ENCODE measurements at places on chromosomes 16 and 17.

DNA sequence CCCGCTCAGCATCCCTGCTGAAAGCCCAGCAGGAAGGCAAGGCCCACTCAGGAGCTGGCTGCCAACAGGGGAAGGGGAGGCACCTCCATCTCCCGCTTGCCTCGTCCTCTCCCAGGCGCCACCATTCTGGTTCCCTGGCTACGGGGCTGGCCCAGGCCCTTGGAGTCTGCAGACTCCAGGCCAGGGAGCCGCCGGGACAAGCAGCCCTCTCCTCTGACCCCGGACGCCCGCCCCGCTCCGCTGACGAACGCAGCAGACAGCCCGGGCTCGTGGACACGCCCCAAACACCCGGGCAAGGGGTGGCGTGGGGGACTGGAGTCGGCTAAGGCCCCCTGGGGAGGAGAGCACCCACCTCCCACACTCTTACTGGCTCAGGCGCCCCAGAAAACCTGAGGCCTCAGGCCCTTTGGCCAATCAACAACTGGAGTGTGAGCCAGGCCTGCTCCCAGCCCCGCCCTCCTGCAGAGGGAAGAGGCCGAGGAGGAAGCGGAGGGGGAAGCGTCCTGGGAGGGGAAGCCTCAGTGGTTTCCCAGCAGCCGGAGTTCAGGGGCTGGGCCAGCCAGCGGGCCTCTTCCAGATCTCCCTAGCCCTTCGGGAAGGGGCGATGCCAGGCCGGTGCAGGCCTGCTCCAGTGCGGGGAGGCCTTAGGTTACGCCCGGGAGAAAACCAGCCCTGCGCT lies 4.2 kb downstream of the MNT start:
- peak; percentile 86 for DNase-seq

GRCh38 chr16:74449470-74449869 lies 28.2 kb upstream of the CLEC18B start:
- DNase-seq, result peak; percentile 35

- no peak for DNase-seq
Measured at GRCh38 chr17:3512505-3513171, 36.8 kb downstream of the ASPA start.

GRCh38 chr17:33689725-33690124 lies 396.6 kb upstream of the ASIC2 start:
- DNase-seq, result no peak

- DNase-seq, result no peak
Measured at GRCh38 chr17:50855708-50856330, 10.3 kb downstream of the TOB1 start.

DNA sequence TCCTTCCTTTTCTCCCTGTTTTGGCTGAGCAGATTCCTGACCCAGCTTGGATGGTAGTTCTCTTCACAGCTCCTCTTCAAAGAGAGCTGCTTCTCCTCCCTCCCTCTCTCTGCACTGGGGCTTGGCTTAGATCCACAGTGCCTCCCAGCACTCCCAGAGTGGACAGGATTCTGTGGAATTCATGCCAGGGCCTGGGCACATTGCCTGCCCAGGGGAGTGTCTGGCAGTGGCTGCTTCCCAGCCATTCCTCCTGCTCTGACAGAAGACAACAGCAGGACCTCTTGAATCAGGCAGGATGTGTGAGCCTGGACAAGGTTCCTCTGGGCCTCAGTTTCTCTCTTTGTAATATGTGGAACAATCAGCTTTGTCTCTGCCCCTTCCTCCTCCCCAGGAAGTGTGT lies 4.5 kb upstream of the MMP28 start:
- no peak for DNase-seq

GRCh38 chr17:30344283-30345088 lies 10.6 kb upstream of the TMIGD1 start:
- DNase-seq, result peak; percentile 84

- DNase-seq, result peak; percentile 16
Measured at GRCh38 chr17:70239391-70239826, 70.1 kb downstream of the KCNJ2 start.

DNA sequence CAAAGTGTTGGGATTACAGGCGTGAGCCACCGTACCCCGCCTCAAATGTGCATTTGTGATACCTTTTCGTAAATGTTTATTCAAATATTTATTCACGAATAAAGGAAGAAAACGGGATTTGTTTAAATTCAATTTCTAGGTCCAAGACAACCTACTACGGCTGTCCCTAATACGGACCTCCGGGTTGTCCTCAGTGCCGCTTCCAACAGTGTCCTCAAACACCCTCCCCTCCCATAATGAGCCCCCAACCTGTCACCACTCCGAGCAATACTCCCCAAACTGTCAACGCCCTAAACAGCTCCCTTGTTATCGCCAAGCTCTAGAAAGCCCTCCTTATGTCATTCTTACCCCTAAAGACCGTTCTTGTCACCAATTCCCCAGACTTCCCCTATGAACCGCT lies 539 bp upstream of the GABARAPL2 start:
- DNase-seq, result no peak

DNA sequence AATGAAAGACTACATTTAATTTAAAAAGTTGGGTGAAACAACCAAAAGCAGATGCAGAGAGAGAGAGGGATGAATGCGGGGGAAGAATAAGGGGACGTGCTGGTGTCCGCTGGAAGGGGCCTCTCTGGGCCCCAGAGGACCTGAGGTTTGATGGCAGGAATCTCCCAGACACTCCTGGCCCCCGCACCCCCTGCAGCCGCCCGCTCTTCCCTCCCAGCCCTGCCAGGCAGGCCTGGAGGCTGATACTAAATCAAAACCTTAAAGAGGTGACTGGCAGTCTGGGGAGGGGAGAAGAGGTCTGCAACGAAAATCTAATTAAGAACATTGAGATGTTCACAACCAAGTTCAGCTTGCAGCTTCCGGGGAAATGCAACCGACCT lies 2.4 kb downstream of the FOXL1 start:
- no peak for DNase-seq

- DNase-seq, result no peak
Measured at GRCh38 chr17:49076573-49077384, 55.8 kb upstream of the B4GALNT2 start.

DNA sequence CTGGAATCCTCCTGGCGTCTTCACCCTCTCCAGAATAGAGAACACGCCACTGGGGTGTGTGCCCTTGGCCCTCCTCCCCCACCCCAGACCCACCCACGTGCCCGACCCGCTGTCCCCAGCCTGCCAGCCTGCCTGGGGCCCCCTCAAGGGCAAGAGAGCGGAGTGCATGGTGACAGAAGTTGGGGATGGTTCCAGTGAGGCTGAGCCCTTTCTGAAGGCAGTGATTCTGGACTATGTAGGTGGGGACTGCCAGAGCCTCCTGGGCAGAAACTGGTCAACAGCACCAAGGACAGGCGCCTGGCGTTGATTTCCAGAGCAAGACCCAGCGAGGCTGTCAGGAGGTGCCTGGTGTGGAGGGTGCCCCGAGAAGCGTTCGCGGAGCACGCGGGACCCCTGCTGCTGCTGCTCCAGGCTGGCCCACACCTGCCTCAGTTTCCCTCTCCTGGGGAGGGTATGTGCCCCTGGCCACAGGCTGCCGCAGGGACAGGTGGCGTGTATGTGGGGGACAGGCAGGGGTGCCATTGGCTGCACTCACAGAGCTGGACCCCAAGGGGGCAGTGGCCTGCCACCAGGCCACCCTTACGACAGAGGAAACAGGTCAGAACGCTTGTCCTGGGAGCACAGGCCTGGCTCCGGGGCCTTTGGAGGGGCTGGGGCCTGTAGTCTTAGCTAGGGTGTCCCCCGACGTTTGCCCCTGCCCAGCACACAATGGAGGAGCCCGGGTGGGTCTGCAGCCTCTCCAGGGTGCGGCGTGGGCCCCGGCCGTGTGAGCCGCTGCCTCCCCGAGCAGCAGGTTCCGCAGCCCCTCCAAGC lies 1.2 kb downstream of the SSTR5 start:
- DNase-seq, result no peak

DNA sequence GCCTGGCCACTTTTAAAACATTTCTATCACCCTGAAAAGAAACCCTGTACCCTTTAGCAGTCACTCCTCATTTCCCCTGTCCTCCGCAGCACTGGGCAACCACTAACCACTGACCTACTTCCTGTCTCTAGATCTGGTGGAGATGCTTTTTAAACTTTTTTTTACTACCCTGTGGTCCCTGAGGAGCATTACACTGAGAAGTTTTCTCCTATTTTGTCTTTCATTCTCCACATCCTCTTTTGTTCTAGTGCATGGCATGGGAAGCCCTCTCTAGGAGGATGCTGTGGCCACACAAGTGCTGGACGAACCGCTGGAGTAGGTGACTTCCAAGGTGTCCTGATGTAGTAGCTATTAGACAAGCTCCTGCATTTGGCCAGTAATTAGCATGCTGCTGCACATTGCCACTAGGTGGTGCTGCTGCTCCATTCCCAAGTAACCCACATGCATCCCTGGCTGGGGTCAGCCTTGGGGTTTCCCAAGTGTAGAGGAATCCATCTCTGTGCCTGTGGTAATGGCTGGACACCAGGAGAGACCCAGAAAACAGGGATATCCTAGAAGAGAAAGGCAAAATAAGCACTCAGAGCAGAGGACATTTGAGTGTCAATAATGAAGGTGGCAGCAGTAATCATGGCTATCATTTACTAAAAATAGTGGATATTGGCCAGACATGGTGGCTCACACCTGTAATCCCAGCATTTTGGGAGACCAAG lies 143.8 kb upstream of the CRHR1 start:
- DNase-seq, result peak; percentile 92

- DNase-seq, result no peak
Measured at GRCh38 chr16:68373528-68374245, 62.9 kb downstream of the PRMT7 start.

DNA sequence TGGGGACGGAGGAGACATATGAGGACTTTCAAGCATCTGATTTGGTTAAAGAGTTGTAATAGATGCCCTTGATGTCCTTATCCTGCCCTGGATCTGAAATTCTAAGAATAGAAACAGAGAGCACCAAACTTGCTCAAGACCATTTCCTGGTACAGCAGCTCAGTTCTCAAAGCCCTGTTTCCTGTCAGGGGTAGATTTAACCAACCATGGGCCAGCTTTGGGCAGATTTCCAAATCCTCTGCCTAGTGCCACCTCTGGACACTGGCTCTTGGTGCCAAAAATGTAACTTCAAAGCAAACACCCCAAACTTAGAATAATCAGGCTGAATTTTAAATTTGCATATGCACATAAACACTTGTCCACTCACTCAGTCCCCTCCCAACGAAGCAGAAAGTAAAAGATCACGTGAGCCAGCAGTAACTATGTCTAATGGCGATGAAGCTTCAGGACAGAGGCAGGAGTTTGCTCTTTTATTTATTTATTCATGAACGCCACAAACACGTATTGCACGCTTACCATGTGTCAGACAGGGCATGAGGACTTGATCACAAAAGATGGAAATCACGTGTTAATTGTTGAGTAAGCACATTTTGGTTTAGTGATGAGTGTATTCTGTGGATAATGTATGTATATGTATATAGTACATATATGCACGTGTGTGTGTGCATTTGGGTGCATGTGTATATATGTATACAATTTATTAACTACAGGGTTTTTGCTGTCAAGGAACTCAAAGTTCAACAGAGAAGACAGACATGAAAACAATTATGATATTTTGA lies 23.1 kb upstream of the SDK2 start:
- no peak for DNase-seq

GRCh38 chr17:81247339-81247990 lies 8.3 kb downstream of the NDUFAF8 start:
- no peak for DNase-seq

DNA sequence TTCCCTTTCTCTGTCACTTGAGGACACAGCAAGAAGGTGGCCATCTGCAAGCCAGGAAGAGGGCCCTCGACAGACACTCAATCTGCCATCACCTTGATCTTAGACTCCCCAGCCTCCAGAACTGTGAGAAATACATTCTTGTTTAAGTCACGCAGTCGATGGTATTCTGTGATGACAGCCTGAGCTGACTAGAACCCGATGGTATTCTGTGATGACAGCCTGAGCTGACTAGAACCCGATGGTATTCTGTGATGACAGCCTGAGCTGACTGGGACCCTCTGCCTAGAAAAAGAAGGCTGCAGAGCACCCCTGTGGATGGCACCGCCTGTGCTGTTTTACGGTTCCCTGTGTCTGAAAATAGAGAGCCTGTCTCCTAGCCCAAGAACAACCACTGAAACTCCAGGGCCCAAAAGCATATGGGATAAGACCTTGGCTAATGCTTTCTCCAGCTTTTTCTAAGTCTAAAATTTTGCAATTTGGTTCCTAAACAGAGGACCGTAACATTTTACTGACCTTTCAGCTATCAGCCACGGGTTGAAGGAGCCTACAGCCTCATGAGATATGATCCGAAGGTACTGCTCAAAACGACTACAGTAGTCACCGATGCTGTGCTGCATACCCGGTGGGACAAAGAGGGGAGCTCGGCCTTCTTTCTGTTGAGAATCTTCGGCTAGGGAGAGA lies 33.1 kb upstream of the PITPNM3 start:
- no peak for DNase-seq

- no peak for DNase-seq
Measured at GRCh38 chr17:20273741-20274500, 193.4 kb downstream of the LGALS9B start.

DNA sequence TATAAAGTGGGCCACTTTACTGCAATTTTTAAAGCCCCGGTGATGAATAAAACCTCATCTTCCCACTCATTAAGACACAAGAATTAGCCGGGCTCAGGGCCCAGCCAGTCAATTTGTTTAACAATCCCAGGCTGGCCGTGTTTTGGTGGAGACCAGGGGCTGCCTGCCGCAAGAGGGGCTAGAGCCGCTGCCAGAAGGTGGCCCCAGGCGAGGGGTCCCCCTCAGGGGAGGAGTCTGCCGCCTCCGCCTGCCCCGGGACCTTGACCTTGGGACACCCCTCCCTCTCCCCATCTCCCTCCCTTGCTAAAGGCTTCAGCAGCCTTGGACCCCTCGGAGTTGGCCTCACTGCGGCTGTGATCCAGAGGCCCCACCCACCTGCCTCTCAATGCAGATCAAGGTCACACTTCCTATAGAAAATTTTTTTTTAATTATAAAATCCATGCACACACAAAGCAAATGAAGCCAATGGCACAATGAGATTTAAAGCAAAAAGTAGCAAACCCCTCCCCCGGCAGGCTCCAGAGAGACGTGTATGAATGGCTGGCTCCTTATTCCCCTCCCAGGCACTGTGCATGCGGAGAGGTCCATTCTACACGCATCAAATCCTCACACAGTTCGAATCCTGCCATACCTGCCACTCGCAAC lies 23.0 kb upstream of the SLC38A10 start:
- no peak for DNase-seq

DNA sequence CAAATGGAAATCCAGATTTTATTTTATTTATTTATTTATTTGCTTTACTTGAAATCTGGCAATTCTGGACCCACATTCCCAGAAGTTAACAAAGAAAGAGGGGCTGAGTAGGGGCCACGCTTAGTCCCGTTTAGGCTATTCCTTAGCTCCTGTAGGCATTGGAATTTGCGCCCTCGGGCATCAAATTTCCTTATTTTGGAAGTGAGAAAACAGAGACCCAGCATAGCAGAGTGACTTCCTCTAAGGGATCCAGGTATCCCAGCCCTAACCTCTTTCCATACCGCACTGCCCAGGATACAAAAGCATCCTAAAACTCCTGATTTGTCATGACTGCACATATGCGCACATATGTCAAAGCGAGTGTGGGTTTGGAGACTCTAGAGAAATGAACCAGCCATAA lies 19.0 kb upstream of the SMG1 start:
- DNase-seq, result no peak

All from HT-29 (cell line).